ENCODE measurements at places on chromosomes 3 and 15.

DNA sequence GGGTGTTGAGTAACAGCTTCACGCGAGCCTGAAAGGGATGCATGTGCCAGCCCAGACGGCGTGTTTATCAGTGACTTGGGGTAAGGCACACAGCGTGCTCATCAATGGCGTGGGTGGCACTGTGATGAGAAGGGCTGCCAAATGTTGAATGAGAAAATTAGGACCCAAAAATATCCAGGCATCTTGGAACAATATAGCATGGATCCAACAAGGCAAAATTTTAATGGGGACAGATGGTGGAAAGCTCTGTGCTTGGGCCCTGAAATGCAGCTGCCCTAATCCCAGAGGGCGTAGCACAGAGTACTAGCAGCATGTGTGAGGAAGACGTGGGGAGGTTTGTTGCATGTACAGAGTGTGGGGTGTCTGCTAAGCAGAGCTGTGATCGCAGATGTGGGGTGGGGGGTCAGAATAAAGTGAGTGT is 48.9 kb downstream of the SSUH2 start:
- no peak for DNase-seq

DNA sequence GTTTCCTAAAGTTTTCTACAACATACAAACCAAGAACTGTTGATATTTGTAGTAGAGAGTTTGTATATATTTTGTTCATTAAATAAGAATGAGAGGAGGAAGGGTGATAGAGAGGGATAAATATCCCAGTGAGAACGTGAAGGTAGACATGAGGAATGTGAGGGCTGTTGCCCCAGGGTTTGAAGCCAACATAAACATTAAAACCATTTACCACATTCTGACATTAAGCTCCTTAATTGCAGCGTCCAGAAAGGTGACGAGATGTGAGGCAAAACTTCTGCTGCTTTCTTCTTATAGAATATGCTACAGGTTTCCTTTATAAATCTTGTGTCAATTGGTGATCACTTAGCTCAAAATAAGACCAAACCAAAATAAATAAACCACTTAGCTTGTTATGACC is 267.8 kb upstream of the CNTN4 start:
- no peak for DNase-seq

DNA sequence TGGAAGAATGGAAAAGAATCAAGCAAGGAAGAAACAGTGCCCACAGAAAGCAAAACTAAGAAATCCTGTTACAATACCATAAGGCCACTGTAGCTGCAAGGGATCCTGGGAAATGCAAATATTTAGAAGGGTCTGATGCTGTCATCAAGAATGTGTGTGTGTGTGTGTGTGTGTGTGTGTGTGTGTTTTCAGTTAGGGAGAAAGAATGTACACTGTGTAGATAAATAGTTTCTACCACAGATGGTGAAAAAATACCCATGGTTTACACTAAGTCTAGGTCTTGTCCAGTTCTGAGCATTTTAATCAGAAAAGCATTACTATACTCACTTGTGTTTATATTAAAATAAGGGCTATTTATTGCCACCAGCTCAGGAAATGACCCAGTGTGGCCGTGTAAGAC is 355.0 kb downstream of the RBMS3 start:
- DNase-seq = no peak

- DNase-seq = no peak
Observed at GRCh38 chr3:152790651-152791387, 44.1 kb upstream of the P2RY1 start.

- no peak for DNase-seq
Observed at GRCh38 chr3:14352002-14352627, 50.3 kb upstream of the SLC6A6 start.

GRCh38 chr3:72152551-72153476 is 367.9 kb upstream of the PROK2 start:
- no peak for DNase-seq

- DNase-seq = no peak
Observed at GRCh38 chr3:44236485-44236908, 5.2 kb upstream of the TOPAZ1 start.

DNA sequence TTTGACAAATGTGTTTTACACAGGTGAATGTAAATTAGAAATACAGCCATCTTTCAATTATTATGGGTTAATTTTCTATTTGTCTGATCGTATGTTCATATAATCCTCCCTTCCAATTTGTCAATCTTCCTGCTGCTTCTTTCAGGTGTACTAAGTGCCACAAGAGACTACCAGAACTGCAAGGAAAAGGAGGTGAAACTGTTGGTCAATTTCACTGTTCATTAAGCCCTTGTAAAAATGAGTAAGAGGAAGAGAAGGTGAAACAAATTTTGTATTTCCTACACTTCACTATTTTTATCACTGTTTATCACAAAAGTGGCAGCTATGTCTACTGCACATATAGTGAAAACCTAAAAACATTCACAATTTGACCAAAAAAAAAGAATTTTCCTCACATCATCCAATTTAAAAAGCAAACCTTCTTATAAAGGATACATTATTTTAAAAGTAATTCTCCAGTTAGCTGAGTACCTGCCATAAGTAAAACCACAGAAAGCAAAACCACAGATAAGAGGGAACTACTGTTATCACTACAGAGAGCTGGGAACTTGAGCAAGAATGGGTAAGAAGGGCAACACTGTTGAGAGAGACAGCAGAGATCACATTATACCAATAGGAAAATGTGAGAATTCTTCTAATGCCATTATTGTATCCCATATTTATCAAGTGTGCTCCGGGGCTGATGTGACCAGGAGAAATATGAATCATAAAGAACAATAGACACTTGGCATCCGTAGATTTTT is 163.0 kb downstream of the TBC1D5 start:
- no peak for DNase-seq
